ENCODE measurements at places on chromosomes 3 and 15.
A peak's percentile ranks its signal among the peaks of the same experiment; 100 is the strongest.

DNA sequence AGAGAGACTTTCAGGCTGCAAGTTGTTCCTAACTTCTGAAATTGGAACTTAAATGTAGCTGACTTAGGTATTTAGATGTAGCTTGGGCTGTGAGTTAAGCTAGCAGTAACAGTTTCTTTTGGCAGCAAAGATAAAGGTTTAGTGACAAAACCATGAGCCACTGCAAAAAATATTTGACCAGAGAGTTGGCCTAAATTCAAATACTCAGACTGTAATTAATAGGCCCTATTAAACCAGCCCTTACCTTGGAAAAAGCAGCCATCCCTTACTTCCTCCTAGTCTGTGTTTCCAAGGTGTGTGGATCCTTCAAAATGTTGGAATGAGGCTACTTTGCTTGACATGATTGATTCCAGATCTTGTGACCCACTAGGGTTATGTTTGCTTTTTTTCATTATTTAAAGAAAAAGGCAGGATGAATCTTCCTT is 8.2 kb downstream of the TPM1 start:
- peak; percentile 60 for DNase-seq

GRCh38 chr15:68025835-68026424 is 28.2 kb upstream of the PIAS1 start:
- no peak for DNase-seq

DNA sequence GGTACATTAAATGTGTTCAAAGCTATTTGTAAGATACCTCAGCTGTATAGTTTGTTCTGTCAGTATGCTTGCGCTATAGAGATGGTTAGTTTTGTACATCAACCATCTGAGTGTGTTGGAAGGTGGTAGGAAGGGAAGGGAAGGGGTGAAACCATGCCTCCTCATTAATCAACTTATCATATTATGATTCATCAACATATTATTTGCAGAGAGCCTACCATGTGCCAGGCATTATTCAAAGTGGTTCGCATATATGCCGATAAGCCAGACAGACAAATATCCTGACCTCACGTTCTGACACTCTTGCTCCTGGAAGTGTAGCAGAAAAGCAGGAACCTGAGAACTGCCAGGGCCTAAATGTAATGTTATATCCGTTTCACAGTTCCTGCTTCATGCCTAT is 248.1 kb upstream of the NR2E3 start:
- DNase-seq = peak; percentile 50

DNA sequence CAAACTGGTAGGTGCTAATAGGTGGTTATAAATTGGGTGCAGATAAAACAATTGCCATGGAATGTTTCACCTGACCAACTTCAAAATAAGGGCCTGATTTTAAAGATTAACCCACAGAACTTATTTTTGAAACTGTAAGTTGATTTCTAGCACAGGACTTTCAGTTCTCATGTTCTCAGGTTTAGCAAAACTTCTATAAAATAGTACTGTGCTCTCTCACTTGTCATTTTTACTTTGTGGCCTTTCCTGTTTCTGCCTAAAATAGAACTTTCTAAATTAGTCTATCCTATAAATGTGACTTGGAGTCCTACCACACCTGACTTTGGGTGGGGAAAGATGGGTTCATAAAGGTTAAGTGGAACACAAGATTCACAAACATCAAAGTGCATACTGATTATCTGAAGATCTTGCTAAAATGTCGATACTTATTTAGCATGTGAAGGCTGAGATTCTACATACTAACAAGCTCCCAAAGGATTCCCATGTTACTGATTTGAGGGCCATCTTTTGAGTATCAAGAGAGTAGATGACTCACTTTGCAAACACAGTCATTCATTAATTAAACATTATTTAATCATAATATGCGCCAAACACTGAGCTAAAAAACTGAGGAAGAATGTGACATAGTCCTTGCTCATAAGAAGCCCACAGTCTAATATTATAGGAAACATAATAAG is 38.6 kb downstream of the BTLA start:
- DNase-seq = no peak

DNA sequence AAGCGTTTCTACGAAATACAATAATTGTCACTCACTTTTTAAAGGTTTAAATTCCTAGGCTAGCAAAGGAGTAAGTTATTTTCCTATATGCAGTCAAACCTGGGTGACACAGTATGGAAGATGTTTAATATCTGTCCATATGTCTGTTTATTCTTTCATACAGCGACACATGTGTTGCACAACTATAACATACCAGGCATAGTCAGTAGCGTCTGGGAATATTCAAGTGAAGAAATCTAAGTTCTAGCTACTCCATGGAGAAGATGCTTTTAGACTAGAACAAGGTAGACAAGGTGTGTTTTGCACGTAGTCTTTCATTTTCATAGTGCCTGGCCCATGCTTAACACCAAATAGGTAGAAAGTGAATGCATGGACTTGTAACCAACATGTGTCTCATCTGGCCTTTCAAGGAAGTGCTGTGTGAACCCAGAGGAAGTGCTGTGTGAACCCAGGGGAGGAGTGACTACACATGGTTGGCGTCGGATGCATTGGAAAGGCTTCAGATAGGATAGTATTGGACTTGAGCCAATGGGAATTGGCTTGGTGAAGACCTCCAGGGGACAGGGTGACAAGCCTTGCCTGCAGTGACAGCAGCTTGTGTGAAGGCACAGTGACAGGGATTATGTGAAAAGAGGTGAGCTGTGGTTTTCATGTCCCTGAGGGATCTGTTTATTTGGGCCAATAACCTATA is 267.0 kb downstream of the PTPRG start:
- peak; percentile 21 for DNase-seq

DNA sequence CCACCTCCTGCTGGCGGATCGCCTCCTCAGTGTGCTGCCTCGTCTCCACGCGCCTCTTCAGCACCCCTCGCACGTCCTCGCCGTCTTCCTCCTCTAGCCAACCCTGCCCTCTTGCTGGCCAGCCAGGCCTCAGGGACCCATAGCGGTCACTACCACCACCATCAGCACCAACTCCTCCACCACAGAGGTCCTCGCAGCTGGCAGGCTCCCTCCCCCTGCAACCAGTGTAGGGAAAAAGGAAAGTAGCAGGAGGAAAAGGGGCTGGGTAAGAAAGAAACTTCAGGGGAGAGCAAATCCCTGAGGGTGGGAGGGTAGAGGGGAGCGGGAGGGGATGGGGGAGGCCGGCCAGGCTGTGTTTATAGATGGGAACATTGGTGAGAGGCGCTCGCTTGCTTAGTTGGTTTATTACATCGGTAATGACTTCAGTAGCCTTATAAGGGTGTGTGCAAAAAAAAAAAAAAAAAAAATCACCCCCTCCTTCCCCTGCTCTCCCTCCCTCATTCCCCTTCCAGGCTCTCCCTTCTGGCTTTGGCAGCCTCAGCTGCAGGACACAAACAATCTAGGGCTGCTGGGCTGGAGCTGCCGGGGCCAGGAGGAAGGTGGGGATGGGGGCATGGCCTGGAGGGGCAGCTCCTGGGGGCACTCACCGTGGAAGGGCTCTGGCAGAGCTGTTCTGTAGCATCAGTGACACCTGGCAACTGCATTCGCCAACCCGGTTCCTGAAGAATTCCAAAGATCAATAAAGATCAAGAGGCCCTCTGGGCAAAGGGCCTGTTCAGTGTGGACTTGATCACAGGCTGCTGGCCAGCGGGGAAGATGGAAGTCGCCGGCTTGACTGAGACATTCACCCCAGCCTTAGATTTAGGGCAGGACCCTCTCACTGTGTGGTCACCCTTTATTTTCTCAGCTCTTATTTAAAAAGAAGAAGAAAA is 116.2 kb upstream of the HACD2 start:
- DNase-seq = no peak

GRCh38 chr3:59240666-59241255 is 190.9 kb upstream of the CFAP20DC start:
- DNase-seq = no peak

DNA sequence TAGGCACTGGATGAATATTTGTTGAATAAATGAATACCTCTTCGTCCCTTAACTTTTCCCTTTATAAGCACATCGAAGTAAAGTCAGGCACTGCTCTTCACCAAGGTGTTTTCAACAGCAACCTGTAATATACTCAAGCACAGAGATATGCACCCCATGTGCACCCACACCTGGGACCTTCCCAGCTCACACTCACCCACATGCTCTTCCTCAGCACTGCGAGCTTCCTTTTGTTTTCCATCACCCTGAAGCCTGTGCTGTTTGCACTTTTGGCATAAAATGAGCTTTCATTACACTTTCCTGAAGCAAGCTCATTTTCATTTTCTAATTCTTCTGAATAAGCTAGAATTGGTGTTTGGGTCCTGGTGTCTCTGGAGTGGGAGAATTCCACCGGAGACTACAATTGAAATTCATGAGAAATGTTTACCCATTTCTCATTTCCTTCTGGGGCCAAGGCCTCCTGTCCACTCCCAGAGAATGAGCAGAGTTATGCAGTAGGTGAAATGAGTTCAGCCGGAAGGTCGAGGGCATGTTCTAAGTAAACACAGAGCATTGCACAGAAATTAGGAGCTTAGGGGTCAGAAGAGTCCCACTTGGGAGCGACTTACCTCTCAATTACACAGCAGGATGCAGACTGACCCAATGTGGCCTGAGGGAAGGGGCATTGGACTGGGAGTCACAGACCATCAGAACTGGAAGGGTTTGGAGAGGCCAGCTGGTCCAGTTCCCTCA is 15.0 kb downstream of the MASP1 start:
- DNase-seq = no peak

DNA sequence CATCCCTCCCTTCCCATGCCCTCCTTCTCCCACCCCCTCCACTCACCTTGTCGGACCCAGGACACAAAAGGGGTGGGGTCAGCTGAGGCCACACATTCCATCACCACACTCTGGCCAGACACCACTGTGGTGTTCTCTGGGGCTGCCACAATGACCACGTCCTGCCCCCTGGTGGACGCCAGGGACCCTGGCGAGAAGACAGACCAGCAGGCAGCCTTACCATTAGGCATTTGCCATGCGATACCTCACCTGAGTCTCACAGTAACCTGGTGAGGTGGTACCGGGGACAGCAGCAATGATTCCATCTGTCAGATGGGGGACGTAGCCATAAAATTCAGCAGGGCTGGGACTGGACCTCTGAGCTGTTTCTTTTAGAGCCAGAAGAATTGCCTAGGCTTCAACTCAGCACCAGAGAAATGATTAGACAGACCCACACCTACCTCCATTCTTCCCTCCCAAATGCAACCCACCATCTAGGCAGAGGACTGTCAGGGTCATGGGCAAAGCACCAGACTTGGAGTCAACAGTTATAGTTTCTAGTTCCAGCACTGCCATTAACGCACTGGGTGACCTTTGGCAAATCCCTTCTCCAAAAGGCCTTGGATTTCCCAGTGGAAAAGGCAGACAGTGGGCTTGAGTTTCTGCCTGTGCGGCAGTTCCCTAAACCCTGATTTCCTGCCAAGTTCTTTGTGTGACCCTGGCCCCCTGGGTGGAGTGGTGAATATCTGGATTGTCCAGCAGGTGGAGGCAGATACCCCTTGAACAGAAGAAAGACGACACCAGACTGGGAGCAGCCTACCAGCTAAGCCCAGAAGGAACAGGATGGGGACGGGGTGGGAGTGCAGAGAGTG is 21.8 kb downstream of the IGDCC4 start:
- DNase-seq = peak; percentile 70

GRCh38 chr15:62972814-62973213 is 69.7 kb upstream of the TPM1 start:
- DNase-seq = peak; percentile 61

- no peak for DNase-seq
These were observed 730 bp upstream of the RPL14 start for GRCh38 chr3:40456279-40456939.

DNA sequence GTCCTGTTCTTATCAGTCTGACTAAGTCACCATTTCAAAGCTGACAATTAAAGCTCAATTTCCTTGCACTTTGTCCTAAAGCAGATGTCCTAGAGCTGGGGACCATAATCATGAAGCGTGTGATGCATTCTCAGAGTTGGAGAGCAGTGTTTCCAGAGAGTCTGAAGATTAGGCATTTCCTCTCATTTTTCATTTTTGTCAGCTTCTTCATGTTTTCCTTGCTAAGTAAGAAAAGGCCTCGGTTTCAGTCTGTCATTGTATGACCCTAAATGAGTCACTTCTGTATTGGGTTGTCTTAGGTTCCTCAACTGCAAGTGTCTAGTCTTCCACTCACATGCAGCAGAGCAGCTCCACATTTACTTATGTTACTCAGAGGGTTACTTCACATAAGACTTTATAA is 257.2 kb upstream of the TPRG1 start:
- DNase-seq = peak; percentile 34

GRCh38 chr15:82184776-82185175 is 77.8 kb downstream of the EFL1 start:
- no peak for DNase-seq

DNA sequence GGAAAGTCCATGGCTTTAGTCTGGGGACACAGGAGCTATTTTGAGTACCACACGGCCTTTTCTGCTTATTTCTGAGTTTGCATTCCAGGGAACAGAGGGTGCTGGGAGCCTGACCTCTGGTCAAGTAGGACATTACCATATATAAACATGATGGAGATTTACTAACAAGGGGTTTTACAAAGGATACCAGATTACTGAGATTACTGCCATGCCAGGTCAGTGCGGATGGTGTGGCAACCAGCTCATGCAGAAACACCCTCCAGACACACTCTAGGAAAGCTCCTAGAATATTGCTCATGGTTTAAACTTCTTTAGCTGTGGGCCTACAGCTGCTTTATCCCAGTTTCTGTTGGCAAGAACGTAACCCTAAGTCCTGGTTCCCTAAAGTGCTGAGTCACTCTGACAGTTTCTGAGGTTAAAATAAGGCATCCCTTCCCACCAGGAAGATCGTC is 54.3 kb upstream of the AGTR1 start:
- peak; percentile 75 for DNase-seq

GRCh38 chr3:171654809-171655208 is 155.5 kb downstream of the PLD1 start:
- DNase-seq = peak; percentile 75

GRCh38 chr15:82103468-82103867 is 57.6 kb upstream of the MEX3B start:
- no peak for DNase-seq

DNA sequence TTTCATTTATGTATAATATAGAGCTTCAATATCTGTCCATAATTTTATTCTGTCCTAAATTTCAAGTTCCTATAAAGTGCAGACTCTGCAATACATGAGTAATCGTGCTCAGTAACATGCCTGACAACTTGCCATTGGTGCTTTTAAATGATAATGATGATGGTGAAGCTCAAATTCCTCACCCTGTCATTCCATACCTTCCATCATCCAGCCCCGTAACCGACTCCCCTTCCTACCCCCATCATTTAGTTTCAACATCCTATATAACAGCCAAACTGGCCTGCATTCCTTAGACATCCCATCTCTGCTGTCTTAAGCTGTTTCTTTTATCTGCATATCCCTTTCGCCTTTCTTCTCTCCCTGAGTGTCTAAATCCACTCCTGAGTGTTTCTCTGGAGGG is 67.2 kb upstream of the DLG1 start:
- no peak for DNase-seq

DNA sequence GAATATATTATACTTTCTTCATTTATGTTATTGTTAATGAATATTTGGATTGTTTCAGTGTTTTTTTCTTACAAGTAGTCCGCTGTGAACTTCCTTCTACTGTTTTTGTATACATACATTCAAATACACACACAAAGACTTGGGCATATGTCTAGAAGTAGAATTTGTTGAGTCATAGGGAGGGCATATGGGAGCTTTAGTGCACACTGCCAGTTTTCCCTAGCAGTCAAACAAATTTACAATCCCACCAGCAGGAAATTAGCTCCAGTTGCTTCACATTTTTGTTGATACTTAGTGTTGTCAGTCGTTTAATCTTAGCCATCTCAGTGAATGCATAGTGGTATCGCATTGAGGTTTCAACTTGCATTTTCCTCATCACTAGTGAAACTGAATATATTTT is 492.3 kb downstream of the DIPK2A start:
- no peak for DNase-seq
